ENCODE measurements at places on chromosomes 4 and X. TPM values are rescaled to one million over a fixed set of nuclear protein-coding genes. Genes with fewer than 3 reads are reported as not detected.

SPANXC gene
- not detected for total RNA-seq

GLRA3 gene
- total RNA-seq = not detected

GRCh38 chr4:54879576-54879975, 221.8 kb downstream of the KIT start:
- no peak for DNase-seq
- no peak overlapping the region for H3K27ac ChIP-seq
- no peaks in the 10 kb centered on the region for H3K4me1 ChIP-seq
- H3K27me3 ChIP-seq = no peaks in the 10 kb centered on the region

DNA sequence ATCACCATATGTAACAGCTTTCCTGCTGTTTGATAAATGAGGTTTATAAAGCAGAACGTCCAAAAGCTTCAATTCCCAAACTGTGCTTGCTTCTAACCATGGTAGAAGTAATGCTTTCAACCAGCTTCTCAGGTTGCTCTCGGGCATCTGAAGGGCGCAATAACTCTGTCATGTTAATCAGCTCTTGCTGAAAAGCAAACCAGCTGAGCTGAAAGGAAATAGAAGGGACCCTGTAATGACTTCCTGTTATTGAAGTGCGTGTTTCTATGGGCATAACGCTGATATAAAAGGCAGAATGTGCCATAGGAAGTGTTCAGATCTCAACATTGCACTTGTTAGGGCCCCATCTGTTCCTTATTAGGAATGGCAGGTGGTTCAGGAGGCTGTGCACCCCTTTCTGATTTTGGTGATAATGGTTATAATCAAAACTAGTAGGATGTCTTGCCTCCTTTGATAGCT, 21.2 kb downstream of the HERC3 start:
- DNase-seq = peak; percentile 55
- peaks cover 13% of the 10 kb centered on the region for H3K4me1 ChIP-seq
- no peaks in the 10 kb centered on the region for H3K36me3 ChIP-seq
- no peaks in the 10 kb centered on the region for H3K27me3 ChIP-seq

GRCh38 chr4:136800248-136800647, 732.0 kb downstream of the PCDH18 start:
- no peak overlapping the region for H3K27ac ChIP-seq
- no peak overlapping the region for H3K4me3 ChIP-seq
- H3K36me3 ChIP-seq = no peaks in the 10 kb centered on the region
- no peak for DNase-seq
